Suprapubic skin (tissue), 4 donors: ENCODE measurements at places on chromosomes 5 and 9. TPM values are rescaled to one million over a fixed set of nuclear protein-coding genes. Genes with fewer than 3 reads are reported as not detected.

Gene STPG3
- total RNA-seq, result 1.2 TPM

DNA sequence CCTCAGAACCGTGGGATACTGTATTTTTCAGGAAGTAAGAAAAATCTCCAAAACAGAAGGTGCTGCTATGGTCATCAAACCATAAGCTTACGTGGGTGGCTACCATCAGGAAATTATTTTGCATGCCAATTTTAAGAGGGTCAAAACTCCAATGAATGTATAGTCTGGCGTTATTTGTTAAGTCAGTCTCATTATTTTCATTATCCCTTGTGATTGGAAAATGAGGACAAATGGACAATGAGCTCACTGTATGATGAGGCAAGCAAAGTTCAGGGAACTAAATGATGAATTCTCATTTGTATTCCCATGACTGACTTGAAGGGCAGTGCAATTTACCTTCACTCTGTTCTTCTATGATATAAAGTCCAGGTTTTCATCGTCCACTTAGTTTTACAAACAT, 17.6 kb downstream of the PUM3 start:
- no peak for DNase-seq

Gene TRAF1
- total RNA-seq, result 5.4 TPM

Gene ZBTB26
- 6.4 TPM for total RNA-seq

DNA sequence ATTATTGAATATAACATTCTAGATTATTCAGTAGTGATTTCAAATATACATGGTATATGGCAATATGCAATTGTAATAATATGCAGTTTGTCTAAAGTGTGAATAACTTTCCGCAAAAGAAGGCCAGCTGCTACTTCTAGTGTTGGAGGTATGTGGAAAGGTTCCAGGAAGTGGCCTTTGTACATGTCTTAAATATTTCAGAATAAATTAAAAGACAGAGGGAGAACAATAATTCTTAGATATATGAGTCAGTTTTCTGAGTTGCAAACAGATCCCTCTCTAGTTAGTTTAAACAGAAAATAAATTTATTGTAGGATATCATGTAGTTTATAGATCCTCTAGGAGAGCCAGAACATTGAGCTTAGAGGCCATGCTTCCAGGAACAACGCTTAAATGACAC, 210.8 kb upstream of the ELL2 start:
- no peak for DNase-seq

Gene NR3C1
- total RNA-seq, result 50.4 TPM

Gene RGS7BP
- 1.4 TPM for total RNA-seq

DNA sequence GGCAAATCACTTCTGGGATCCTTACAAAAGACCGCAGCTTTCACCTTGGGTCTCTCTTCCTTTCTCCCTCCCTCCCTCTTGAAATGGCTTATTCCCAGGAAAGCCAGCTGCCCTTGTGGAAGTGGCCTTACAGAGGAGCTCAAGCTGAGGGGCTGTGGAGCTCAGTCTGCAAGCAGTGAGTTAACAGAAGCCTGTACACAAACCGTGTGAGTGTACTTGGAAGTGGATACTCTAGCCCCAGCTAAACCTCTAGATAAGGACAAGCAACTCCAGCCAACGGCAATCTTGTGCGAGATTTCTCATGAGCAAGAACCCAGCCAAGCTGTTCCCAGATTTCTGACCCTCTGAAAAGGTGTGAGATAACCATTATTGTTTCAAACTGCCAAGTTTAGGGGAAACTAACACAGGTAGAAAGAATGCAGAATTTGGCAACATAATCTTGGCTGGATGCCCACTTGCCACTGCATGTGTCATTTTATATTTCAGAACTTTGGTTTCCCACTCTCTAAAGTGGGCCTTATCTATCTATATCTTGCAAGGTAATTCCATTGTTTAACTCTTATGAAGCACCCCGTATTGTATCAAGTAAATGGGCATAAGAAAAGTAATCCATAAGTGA, 85.6 kb downstream of the CDH18 start:
- no peak for DNase-seq

Gene CMYA5
- total RNA-seq, result 9.8 TPM

Gene CRHBP
- total RNA-seq, result 1.0 TPM

GRCh38 chr5:65326922-65327321, 154.8 kb downstream of the ADAMTS6 start:
- no peak for DNase-seq
